ENCODE measurements at places on chromosomes 7 and 10.

- no peak for DNase-seq
Measured at GRCh38 chr7:151595702-151596350, 76.1 kb upstream of the RHEB start.

DNA sequence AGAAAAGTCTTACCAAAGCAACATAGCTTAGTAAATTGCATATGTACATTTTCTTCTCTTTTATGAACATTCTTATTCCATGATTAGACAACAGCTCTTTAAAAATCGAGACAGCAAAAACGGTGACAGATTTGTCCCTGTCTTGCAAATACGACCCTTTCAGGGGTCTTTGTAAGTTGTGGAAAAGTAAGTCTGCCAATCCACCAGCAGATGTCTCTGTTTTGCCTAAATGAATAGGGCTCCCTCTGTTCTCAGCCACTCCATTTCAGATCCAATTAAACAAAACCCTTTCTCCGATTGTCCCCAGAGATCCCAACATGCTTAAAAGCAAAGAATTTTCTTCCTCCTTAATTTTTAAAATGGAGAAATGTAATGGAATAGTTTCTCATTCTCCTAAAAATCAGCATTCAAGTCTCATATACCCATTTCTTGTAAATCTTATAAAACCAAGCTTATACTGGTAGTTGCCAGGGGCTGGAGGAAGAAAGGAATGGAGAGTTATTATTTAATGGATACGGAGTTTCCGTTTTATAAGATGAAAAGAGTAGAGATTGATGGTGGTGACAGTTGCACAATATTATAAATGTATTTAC, 61.0 kb upstream of the NFE2L3 start:
- DNase-seq, result peak; percentile 61

- DNase-seq, result no peak
Measured at GRCh38 chr7:1475393-1475792, 16.1 kb upstream of the MICALL2 start.

- no peak for DNase-seq
Measured at GRCh38 chr10:48813291-48813690, 126.3 kb downstream of the LRRC18 start.

DNA sequence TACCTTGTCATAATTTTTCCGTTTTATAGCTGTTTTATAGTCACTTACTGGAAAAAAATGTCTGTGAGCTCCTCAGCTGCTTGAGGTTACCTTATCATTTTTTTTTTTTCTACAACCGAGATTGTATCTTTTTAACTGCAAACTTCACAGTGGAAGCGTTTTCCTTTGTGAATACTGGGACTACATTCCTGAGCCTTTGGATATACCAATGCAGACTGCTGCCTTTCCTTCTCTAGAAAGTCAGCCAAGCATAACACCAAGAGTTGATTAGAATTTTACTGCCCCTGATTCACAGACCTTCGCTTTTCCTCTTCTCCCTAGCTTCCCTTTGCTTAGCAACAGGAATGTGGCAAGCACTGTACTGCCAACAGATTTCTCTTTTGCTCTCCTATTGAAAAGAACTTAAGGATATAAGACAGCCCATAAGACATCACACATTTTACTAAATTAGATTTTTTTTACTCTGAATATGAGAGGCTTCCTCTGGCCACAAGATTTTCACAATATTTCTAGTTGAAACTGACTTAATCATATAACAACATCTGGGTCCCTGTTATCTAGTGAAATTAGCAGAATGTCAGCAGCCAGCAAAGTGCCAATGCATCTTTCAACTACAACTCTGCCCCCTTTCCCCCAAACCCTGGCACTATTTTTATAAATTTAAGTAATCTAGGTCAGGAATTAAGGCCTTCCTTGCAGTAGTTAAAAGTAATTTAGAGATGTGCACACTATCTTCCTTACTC, 170.6 kb downstream of the PRKG1 start:
- peak; percentile 27 for DNase-seq

DNA sequence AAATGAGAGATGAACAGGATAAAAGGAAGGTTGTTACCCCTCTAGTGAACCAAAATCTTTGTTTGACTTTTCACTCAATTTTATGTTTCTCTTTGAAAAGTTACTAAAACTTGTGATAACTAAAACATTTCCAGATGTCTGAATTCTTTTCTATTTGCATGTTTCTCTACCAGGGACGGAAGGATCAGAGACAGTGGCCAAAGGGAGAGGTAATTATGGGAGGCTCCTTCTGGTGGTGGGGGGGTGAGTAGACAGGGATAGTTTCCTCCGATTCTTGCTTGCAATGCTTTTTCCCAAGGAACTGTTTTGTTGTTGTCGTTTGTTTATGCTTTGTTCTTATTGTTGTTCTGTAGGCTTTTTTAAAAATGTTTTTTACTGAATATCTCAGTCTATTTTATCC, 374.8 kb downstream of the INHBA start:
- no peak for DNase-seq

- DNase-seq, result no peak
Measured at GRCh38 chr7:144032516-144032915, 16.2 kb upstream of the OR2A5 start.

DNA sequence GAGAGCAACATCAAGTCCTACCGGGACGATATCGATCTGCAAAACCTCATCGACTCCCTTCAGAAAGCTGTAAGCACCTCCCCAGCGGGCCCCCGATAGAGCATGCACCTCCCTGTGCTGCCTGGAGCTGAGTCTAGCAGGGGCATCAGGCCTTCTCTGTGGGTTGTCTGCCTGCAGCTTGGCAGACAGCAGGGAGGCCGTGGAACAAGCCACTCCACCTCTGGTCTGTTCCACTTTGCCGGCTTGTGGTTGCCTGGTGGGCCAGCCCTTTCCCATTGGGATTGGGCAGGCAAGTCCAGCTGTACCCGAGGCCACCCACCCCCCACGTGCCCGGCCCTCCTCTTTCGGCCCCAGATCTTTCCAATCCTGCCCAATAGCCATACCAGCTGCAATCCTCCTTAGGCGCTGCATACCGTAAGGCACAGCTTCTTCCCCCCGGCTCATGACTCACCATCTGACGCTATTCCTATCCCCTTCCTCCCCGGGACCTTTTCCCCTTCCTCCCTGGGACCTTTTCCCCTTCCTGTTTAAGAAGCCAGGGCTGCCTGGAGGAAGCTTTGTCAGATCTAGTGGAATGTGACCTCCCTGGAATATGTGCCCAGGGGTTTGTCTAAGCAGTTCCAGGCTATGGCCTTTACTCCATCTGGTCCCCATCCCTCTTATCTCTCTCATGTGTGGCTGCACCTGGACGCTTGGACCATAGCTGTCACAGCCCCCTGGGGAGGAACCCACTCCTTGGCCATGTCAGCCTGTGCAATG, 28.1 kb upstream of the SH2D4B start:
- DNase-seq, result no peak

- DNase-seq, result no peak
Measured at GRCh38 chr10:24694086-24694485, 29.6 kb downstream of the ARHGAP21 start.

GRCh38 chr7:17690030-17690429, 250.3 kb downstream of the SNX13 start:
- no peak for DNase-seq

DNA sequence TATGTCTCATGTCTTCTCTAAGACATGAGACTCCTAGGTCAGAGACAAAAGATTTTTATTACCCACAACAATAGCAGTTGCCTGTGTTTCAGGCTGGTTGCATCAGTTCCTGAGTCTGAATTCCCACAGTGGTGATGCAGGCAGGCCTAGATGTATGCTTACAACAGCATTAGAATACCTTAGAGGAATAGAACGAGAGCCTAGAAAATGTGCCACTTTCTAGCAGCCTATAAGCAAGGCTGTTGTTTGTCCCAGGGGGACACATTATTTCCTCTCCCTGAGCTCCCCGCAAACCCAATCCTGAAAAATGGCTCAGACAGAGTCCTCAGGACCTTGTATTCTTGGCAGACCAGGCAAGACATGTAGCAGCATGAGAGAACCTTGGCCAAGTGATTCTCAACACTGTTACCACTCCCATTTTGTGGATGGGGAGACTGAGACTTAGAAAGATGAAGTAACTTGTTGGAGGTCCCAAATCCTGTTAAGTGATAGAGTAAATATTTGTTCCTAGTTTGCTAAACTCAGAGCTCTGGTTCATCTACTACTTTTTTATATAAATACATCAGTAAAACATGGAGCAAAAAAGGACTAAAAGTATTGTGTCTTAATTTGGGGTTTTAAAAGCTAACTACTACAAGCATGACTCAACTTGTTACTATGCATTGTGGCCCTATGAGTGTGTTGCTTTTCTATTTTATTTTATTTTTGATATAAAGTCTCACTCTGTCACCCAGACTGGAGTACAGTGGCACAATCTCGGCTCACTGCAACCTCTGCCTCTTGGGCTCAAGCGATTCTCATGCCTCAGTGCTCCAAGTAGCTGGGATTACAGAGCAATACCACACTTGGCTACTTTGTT, 14.2 kb downstream of the VTI1A start:
- no peak for DNase-seq

DNA sequence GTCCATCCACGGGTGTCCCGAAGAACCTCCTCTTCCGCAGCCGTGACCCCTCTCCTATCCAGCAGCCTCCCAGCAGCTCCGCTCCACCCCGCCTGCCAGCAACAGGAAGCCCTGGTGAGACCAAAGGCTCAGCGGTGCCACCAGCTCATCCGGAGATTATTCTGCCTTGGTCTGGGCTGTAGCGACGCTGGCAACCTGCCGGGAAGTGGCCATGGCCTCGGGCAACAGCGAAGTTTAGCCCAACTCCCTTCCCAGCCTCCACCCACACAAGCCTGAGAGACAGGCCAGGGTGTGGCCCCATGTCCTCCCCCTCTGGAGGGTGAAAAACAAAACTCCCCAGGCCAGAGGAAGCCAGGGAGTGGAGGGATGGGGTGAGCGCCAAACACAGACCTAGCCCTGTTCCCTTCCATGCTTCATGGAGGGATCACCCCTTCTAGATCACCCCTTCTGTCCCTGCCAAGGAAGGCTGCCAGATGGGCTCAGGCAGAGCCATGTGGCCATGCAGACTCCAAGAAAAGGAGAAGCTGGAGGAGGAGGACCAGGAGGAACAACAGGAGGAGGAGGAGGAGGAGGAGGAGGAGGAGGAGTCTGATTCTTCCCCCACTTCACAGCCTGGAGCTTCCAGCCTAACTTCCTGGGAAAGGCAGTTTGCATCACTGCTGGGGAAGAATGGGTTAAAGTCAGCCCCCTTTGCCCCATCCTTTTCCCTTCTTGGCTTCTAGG, 918 bp downstream of the CALHM2 start:
- DNase-seq, result no peak

- no peak for DNase-seq
Measured at GRCh38 chr7:106346678-106347217, 62.0 kb upstream of the NAMPT start.

- no peak for DNase-seq
Measured at GRCh38 chr10:125248489-125248888, 88.1 kb upstream of the CTBP2 start.

DNA sequence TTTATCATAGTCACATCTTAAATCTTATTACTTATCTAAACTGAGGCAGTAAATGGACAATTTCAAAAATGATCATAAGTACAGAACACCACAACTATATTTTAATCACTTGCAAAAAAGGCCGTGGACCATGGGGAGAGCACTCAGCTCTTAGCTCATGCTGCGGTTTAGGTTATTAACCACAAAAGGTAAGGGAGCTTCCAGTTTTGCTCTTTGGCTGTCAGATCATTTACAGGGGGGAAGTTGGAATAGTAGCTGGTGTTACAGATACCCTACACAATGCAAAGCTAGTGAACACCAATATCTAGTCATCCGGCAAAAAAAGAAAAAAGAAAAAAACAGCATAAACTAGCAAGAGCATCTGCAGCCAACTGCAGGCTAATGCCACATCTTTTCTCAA, 147.0 kb downstream of the BBS9 start:
- DNase-seq, result no peak

- no peak for DNase-seq
Measured at GRCh38 chr7:1696671-1697498, 26.8 kb downstream of the ELFN1 start.

GRCh38 chr10:132520177-132520811, 17.3 kb upstream of the INPP5A start:
- no peak for DNase-seq

All from HEK293T (cell line).